ENCODE measurements at places on chromosomes 1 and 21. TPM values are rescaled to one million over a fixed set of nuclear protein-coding genes. Genes with fewer than 3 reads are reported as not detected.

The PADI3 gene
- 5.4 TPM for polyA plus RNA-seq

The BRDT gene
- polyA plus RNA-seq: not detected

The MTFR1L gene
- 52.4 TPM for polyA plus RNA-seq

The SPOCD1 gene
- 3.1 TPM for polyA plus RNA-seq

The ASAP3 gene
- polyA plus RNA-seq: 27.7 TPM

The HSPB7 gene
- polyA plus RNA-seq: 32.0 TPM

The AADACL4 gene
- polyA plus RNA-seq: not detected

The PLA2G2C gene
- not detected for polyA plus RNA-seq

The ERG gene
- polyA plus RNA-seq: 5.5 TPM

The CFHR5 gene
- not detected for polyA plus RNA-seq

The INAVA gene
- 75.3 TPM for polyA plus RNA-seq

The SLC6A9 gene
- polyA plus RNA-seq: 4.3 TPM

The SMYD2 gene
- 22.3 TPM for polyA plus RNA-seq

The IPO9 gene
- polyA plus RNA-seq: 18.6 TPM

The LEPR gene
- polyA plus RNA-seq: 10.5 TPM
